AG09309 (cell line): ENCODE measurements at places on chromosomes 13 and 19.

GRCh38 chr19:10461047-10461949, 41.0 kb downstream of the PDE4A start:
- no peak for DNase-seq

DNA sequence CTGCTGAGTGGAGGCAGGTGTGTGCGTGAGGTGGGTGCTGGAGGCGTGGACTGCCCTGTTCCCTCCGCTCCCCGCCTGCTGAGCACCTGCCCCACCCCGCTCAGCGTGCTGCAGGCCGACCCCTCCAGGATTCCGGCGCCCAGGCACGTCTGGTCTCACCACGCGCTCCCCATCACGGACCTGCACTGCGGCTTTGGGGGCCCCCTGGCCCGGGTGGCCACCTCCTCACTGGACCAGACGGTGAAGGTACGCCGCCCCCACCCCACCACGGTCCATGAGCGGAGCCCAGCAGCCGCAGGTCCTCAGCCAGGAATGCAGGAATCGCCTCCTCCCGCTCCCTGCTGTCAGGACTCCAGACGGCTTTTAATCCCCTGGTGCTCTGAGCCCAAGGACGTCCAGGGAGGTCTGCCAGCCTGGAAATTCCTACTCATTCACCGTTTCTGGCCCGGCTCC, 6.0 kb downstream of the WDR18 start:
- DNase-seq = no peak

GRCh38 chr13:51557438-51557837, 26.8 kb upstream of the WDFY2 start:
- no peak for DNase-seq

DNA sequence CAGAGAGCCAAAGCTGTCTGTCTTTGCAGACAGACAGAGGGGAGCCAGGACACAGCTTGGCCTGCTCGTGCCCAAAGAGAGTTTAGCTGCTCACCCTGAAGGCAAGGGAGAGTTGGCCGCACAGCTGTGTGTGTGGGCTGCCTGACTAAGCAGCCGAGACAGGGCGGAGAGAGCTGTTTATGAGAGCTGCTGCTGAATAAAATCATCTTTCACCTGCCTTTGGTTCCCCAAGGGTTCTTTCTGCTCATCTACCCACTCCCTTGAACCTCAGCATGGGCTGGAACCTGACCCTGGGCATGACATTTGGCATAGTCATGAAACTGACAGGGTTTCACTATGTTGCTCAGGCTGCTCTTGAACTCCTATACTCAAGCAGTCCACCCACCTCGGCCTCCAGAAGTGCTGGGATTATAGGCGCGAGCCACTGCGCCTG, 98.2 kb downstream of the RBM26 start:
- DNase-seq = no peak

DNA sequence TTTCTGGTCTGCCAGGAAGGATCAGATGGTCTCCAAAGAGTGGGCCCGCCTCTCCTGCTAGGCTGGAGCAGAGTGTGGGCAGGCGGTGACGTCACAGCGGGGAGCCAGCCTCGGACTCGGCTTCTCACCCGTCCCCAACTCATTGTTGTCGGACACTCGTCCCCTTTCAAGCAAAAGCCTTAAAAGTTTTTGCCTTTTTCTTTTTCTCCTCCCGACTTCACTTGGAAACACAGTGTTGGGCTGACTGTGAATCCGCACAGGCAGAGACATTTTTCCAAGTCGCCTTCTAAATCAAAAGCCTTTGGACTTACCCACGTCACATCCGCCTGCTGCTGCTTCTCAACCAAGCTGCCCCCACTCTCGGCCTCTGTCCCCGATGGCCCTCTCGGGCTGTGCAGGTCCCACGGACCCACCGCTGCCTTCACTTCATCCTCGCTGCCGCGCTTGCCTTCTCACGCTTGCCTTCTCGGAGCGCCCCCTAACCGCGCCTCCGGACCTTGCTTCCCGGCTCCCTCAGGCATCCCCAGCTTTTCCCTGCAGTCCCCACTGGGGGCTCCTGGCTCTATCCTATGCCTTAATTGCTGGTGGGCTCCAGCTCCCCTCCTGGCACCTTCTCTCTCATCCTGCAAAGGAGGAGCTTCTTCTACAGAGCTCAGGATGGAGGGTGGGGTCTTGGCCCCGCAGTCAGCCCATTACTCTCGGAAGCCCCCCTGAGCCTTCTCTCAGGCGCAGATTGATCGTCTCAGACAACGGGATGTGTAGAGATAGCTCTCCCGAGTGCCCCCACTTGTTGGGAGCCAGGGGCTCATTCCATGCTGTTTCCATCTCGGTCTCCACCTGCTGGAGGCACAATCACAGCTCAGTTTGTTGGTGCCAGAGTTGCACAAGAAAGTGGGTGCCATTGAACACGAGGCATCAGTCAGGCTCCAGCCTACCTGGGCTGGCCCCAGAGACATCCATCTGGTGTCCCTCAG, 3.9 kb upstream of the ZNF135 start:
- no peak for DNase-seq

GRCh38 chr19:58474291-58474996, 1.7 kb upstream of the ZNF446 start:
- DNase-seq = no peak

DNA sequence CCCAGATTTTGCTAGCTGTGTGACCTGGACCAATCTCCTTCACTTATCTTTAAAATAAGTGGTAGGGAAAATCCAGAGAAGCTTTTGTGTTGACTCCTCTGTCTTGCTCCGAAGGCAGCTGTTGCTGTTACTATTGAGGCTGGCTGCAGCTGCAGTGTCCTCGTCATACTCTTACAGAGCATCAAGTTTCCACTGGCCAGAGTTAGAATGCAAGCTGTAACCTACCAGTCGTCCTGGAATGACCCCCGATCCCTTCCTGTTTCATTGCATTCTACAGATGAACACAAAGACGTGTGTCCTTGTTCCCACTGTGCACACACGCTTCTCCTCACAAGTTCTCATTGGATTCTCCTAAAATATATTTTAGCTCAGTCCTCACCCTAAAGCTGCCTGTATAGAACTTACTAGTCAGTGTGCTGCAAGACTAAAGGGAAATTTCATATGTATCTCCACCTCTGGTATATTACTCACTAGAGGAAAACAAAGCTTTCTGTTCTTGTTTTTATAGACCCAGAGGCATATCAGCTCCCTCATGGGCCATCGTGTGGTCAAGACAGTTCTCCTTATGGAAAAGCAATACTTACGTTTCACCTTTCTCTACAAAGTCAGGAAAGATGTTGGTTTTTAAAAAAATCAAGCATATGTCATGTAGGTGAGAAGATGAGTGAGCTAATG, 589.8 kb downstream of the LMO7 start:
- no peak for DNase-seq

DNA sequence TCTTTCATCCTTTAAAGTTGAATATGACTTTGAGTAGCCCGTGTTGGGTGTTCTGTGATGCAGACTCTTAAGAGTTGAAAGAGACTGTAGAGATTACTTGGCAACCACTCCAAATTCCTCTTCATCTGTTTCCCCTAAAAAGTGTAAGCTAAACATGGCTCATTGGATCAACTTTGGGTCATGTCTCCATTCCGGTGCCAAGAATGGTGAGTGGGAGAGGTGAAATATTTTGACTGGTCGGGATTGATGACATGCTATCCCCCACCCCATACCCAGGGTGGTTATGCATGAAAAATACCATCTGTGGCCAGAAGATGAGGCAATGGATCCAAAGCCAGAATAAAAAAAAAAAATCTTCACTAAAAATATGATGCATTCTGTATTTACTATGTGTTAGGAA, 281.3 kb upstream of the SOX21 start:
- no peak for DNase-seq

DNA sequence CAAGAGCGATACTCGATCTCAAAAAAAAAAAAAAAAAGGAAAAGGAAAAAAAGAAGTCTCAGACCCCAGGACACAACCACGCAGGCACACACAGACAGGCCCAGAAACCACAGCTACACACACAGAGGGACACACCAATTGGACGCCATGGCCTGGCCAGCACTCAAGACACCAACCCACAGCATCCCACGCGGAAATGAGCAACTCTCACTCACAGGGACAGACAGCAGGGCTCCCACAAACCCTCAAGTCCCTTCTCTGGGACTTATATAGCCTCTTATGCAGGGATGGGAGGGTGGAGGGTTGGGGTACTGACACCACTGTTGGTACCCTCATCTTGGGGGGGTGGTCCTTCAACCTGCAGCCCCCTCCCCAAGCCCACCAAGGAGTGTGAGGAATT, 5.9 kb downstream of the NOTCH3 start:
- peak; percentile 32 for DNase-seq

DNA sequence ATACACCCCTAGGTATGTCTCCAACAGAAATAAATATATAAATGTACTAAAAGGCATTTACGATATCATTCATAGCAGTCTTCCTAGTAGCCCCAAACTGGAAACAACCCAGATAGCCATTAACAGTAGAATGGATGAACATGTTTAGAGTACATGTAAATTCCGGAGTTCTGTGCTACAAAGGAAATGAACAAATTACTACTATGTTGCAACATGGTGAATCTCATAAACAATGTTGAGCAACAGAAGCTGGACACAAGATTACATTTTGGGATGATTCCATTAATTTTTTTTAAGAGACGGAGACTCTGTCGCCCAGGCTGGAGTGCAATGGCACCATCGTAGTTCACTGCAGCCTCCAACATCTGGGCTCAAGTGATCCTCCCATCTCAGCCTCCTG, 5.9 kb upstream of the SLC7A10 start:
- peak; percentile 42 for DNase-seq

DNA sequence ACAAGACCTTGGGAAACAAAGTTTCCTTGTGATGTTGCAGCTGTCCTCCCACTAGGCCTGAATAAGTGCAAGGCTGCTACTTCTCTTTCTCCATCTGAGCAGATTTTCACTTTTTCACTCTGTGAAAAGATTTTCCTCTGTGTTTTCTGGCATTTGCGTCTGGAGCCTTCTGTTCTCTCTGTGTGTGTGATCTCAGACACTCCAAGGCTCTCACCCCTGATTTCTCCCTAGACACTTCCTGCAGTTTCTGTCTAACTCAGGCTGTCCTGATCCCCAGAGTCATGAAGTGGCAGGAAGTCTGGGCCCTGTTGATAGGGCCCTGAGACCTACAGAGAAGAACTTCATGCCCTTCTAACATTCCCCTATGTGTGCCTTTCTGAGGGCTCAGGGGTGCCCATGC, 37.2 kb downstream of the SIGLEC7 start:
- no peak for DNase-seq

GRCh38 chr13:104204177-104204576, 1138.0 kb upstream of the SLC10A2 start:
- DNase-seq = no peak

GRCh38 chr13:114025714-114026431, 52.0 kb upstream of the C13orf46 start:
- no peak for DNase-seq

- no peak for DNase-seq
Observed at GRCh38 chr19:19460258-19460731, 54.8 kb downstream of the GATAD2A start.

DNA sequence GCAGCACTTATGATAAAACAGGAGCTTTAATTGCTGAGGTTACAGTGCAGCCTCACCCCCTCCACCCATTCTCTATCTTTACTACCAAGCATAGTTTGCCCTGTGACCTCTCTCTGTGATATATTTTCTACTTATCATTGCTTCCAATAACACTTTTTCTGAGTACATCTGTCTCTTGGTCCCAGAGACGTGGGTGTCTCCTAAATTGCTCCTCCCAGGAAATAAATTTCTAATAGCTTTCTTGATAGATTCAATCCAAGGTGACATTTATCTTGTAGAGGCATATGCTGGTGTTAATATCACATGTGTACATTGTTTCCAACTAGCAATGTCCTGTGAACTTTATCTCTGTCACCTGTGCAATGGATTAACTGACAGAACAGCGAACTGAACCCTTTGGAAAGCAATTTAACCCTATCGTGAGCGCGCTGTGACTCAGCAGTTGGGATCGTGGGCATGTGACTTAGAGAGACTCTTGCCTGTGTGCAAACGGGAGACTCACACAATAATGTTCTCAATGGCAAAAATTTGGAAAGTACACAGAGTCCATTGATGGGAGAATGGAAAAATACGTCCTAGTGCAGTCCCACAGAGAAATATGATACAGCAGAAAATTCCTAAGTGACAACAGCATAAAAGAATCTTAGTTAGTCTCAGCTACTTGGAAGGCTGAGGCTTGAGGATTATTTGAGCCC, 7.0 kb upstream of the MAP2K2 start:
- no peak for DNase-seq

- no peak for DNase-seq
Observed at GRCh38 chr13:40440990-40441820, 225.2 kb downstream of the FOXO1 start.

- no peak for DNase-seq
Observed at GRCh38 chr19:15464394-15465385, at the start of gene RASAL3. Gene RASAL3, minus strand, starts transcription at chr19:15464544. Its CDS starts 186 bp downstream, at chr19:15464358.

- no peak for DNase-seq
Observed at GRCh38 chr19:7934766-7935165, 8.7 kb downstream of the TIMM44 start.

DNA sequence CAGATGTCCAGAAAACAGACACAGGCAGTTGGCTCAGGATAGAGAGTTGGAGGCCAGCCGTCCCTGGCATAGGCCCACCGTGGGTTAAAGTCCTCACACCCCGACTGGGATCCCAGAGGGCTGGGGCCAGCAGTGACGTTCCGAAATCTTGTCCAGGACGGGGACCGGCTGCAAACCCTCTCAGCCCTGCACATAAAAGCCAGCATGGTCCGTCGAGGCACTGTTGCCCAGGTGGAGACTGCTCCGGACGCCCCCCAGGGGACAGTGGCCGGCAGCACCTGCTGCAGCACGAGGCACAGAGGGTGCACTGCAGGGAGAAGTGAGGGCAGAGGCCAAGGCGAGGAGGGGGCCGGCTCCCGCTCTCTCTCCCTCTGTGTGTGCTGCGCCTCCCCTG, 4.3 kb upstream of the IFNL2 start:
- DNase-seq = no peak

DNA sequence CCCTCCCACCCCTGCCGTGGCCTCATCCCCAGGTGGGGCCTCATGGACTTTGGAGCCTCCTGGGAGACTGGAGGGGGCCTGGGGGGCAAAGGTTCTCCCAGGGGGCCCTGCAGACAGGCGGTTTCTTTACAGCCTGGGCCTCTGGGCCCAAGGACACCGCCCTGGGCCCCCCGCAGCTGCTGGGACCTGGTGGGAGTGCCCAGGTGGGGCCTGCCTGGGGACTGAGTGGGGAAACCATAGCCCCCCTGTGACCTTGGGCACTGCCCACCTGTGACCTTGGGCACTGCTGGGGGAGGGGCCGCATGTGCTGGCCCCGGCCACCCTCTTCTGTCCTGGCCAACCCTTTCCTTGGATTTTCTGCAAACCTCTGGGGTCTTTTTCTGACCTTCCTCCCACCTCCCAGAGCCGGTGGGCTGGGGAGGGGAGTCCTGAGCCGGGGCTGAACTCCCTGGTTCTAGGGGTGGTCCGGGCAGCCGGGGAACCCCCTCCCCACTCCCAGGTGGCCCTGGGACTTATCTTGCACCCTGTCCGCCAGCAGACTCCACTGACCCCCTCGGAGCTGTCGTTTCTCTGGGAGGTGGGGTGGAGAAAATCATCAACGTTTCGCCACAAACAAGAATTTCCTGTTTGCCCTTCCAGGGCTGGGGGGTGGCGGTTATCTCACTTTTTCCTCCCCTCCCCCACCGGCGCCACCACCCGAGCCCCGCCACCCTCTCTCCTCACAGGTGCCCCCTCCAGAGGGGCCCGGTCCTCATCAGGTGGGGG, 27.0 kb downstream of the ARID3A start:
- DNase-seq = no peak

GRCh38 chr13:24148414-24149235, 11.9 kb upstream of the SPATA13 start:
- DNase-seq = peak; percentile 85

- no peak for DNase-seq
Observed at GRCh38 chr19:2455851-2456570, 748 bp downstream of the LMNB2 start.

- DNase-seq = no peak
Observed at GRCh38 chr19:35143231-35143715, at the start of gene FXYD7. Gene FXYD7, plus strand, starts transcription at chr19:35143255. Its CDS starts 79 bp downstream, at chr19:35143334.

- DNase-seq = no peak
Observed at GRCh38 chr13:77653301-77653700, 44.2 kb upstream of the SLAIN1 start.
